ENCODE measurements at places on chromosomes 11 and 22. TPM values are rescaled to one million over a fixed set of nuclear protein-coding genes. Genes with fewer than 3 reads are reported as not detected.

DNA sequence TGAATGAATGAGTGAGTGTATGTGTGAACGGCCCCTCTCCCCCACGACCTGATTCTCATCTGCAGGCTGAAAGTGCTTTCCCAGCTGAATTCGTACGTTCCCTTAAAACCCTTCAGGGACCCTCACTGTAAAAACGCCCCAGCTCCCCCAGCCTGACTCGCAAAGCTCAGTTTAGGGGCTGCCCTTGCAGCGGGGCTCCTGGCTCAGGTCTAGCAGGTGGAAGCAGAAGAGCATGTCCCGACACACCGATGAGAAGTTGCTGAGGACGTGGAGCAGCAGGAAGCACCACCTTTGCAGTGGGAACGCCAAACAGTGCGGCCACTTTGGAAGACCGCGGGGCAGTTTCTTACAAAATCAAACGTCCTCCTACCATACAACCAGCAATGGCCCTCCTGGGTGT, 3.6 kb upstream of the MRPL23 start:
- DNase-seq, result no peak

GRCh38 chr11:44648109-44648508, 78.7 kb upstream of the TSPAN18 start:
- DNase-seq, result no peak

GRCh38 chr11:95919514-95919913, 4.4 kb downstream of the MTMR2 start:
- no peak for DNase-seq

RIMBP3C gene
- 0.64 TPM for total RNA-seq

DNA sequence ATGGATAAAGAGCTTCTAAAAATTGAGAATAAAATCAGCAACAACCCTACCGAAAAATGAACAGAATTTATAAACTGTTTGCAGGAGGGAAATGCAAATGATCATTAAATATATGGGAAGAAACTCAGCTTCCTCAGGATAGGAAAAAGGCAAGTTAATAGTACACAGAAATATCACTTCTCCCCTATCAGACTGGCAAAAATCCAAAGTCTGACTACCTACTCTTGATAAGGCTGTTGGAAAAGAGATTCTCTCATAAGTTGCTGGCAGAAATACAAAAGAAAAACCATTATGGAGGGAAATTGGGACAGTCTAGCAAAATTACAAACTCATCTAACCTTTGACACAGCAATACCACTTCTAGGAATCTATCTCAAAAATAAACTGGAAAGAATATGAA, 100.9 kb upstream of the LDLRAD3 start:
- DNase-seq, result no peak

FXYD2 gene
- not detected for total RNA-seq
